ENCODE measurements at places on chromosomes 1 and 21.

- DNase-seq: no peak
These were observed 83.5 kb downstream of the INTS7 start for GRCh38 chr1:211951856-211952255.

- DNase-seq: no peak
These were observed 16.4 kb upstream of the ZNF683 start for GRCh38 chr1:26388791-26389445.

- peak; percentile 56 for DNase-seq
These were observed 240.1 kb downstream of the DISC1 start for GRCh38 chr1:231866392-231867331.

GRCh38 chr1:227306689-227307088, 11.6 kb downstream of the CDC42BPA start:
- no peak for DNase-seq

DNA sequence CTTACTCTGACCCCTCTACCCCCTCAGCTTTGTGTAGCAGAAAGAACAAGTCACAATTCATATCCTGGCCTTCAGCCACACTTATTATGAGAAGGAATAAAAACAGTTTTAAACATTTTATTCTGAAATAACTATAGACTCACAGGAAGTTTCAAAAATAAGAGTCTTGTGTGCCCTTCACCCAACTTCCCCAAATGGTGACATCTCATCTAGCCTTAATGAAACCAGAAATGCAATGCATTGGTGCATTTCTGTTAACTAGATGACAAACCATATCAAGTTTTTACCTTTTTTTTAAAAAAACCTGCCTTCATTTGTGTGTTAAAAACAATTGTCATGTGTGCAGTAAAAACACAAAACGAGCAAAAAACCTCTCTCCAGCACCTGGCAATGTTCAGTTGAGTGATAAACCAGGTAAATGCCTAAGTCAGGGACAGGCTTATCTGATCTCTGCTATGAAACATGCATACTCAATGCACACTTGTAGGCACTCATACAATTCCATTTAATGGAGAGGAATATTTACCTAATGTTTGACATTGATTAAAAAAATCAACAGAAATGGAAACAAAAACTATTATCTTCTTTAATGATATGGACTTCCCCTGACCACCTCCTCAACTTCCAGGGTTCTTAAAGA, 51.5 kb downstream of the SH3BGR start:
- no peak for DNase-seq

- no peak for DNase-seq
These were observed 497.8 kb downstream of the TTLL7 start for GRCh38 chr1:83500987-83501591.

DNA sequence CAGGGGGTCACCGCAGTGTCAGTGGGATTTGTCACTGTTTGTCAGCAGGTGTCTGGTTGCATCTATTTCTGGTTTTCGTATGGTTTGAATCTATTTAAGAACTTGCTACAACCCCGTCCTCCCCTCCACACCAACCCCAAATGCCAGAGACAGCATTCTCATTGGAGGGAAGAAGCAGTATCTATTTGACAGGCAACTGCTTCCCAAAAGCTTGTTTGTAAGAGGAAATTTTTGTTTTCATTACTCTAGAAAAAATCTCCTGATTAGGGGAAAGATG, 54.4 kb downstream of the NR5A2 start:
- no peak for DNase-seq

DNA sequence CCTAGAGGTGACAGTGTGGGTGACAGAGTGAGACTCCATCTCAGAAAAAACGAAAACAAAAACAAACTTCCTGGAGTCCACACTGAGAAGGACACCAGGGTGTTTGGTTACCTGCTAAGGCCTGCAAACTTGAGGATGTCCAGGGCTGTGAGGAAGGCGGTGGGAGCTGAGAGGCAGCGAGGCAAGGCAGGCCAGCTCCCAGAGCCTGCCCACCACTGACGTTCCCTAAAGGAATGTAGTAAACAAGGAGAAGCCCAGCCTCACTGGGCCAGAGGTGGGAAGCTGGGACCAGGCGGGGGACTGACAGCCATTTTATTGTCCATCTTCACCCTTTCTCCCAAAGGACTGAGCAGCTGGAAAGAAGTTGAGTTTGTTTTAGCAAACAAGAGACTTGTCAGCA, 24.1 kb downstream of the SHISA4 start:
- DNase-seq: no peak

GRCh38 chr1:157105988-157106812, 6.6 kb upstream of the ETV3L start:
- peak; percentile 34 for DNase-seq

GRCh38 chr1:39110325-39110851, 84.2 kb downstream of the NDUFS5 start:
- DNase-seq: no peak

- no peak for DNase-seq
These were observed 1.4 kb downstream of the PMF1 start for GRCh38 chr1:156214024-156214748.

- DNase-seq: no peak
These were observed 11.8 kb upstream of the F3 start for GRCh38 chr1:94553323-94553730.

DNA sequence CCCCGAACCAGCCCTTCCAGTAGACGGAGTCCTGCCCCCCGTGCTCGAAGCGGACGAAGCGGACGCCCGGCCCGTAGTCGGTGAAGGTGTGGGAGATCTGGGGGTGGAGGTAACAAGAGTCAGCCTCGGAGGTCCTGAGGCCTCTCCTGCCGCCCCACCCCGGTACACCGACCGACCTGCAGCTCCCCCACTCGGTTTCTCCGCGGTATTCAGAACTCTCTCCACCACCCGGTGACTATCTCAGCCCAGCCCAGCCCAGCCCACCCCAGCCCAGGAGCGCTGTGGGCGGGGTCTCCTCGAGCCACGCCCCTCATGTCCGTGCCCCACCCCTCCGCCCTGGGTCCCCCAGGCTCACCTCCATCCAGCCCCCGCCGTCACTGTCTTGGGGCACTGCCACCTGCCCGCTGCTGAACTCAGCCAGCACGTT, 5.5 kb downstream of the FBXO2 start:
- no peak for DNase-seq

DNA sequence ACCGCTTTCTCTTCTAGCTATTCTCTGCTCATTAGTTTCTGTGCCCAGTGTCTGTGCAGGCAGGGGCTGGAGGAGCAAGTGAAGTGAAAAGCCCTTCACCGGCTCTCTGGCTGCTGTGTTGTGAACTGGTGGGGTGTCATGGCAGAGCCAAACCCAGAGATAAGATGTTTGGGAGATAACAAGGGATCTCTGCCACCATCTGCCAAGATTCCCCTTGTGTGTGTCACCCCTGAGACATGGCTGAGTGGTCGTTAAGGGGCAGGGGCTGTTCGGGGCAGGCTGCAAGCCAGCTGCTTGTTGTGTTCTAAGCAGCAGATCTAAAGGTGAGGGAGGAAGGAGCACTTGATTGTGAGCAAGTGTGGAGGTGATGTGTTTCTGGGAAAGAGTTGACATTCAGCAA, 24.5 kb downstream of the CNIH3 start:
- no peak for DNase-seq

- no peak for DNase-seq
These were observed 87.4 kb upstream of the IGSF21 start for GRCh38 chr1:18020021-18020817.

DNA sequence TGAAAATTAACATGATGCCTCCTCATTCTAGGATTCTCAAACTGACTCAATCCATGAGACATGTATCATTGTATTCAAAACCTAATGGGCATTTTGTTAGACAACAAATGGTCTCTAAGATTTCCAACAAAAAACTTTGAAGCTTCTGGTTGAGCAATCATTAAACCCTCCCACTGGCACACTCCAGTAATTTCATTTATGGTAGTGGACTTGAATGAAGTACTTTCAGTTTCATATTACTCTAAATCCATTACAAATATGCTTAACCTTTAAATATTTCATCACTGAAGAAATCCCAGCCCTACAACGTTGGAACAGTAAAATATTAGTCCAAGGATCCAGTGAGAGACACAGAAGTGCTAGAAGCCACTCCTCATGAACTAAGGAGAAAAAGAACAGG, 43.5 kb downstream of the GBP6 start:
- DNase-seq: no peak

- peak; percentile 89 for DNase-seq
These were observed 64.6 kb downstream of the SIK1 start for GRCh38 chr21:43362321-43362791.

- no peak for DNase-seq
These were observed 2.3 kb downstream of the HORMAD1 start for GRCh38 chr1:150718225-150718891.

DNA sequence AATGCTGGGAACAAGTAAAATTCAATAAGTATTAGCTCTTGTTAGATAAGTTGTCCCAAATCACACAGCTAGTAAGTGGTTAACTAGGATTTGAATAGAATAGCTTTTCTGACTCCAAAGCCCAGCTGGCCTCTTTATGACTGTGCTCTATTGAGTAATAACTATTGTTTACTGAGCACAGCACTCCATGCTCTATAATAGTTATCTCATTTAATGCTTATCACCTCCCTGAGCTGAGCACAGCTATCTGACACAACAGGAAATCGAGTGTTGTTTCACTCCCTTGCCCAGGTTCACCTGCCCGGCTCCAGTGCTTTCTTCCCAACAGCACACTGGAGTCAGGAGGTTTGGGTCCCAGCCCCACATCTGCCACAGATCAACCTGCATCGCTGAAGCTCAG, 38.8 kb upstream of the STMN1 start:
- DNase-seq: no peak

GRCh38 chr1:55232448-55233144, 17.4 kb upstream of the USP24 start:
- no peak for DNase-seq

DNA sequence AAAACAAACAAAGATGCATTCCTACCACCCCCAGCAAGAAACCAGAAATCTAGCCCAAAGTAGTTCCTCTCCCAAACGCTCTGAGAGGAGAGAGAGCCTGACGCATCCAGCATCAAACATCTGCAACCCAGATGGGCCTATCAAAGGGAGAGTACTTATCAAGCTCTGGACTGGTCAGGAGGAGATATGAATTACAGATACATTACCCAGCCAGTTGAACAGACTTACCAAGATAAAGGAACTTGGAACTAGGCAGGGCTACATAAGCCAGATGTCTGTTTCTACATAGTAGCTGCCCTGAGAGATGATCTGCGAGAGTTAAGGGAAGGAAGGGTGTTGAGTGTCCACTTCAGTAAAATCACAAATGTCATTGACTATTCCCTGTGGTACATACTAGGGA, 138.4 kb downstream of the PAPPA2 start:
- DNase-seq: no peak

DNA sequence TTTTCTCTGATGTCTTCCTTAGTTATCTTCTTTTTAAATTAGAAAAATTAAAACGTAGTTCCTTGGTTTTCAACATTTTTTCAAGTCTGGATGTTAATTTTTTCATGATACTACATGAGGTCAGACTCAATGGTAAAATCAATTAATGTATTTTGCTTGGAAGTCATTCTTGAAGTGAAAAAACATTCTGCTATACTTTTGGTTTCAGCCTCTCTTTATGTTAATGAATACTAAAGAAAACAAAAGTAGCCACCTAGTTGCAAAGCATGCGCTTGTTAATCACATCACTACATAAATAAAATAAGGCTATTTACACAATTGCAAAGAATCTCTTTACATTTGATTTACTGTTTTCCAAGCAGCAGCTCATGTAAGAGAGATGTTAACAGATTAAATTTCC, 170.4 kb downstream of the LIPI start:
- DNase-seq: no peak

DNA sequence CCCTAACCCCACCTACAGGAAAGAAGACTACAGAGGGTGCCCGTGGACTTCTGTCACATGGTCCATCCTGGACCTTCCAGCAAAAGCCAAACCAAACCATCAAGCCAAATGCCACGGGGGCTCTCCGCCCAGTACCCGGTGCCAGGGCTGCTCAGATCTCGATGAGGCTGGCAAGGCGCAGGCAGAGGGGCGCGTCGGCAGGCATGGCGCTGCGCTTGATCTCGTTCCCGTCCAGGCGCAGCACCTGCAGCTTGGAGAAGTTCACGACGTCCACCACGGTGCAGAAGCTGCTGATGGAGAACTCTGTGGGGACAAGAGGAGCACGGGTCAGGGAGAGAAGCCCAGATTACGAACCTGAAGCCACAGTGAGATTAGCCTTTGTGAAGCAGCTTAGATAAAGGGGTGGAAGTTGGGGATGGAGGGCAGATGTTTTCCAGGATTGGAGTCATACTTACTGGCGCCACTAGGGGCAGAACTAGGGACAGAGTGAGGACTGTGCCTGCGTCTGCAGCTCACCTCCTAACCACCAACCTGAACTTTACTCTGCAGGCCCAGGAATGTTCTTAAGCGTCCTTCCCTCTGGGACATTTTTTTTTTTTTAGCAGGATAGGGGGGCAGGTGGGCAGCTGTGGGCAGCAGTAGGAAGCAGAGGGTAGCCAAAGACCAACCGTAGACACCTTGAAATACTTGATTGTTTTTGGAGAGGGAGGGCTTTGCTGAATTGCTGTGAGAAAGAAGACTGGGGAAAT, 8.6 kb downstream of the FMOD start:
- DNase-seq: no peak

DNA sequence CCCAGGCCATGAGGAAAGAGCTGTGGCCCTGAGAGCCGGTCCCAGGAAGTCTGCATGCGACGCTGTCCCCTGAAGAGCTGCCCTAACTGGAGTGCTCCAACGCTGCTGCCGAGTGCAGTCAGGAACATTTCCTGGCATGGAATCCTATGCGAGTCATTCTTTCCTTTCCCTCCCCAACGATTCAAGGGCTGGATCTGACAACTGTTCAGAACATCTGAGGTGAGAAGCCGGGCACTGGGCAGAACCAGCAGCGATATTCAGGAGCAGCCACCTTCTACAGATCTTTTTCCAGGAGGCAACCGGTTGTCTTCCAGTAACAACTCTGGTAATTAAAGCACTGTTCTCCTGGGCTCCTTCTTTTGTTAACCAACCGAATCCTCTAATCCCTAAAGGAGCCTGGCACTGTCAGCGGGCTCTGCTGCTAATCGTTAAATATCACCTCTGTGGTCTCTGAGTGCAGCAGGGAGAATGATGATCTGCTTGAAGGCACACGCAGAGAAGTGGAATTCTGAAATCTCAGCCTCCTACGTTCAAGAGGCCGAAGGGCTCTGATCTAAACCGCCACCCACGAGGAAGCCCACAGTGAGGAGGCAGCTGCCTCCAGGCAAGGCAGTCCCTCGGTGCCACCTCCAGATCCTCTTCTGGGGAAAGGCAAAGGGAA, 55.8 kb downstream of the SLC45A1 start:
- peak; percentile 89 for DNase-seq

GRCh38 chr1:59601041-59601441, 213.7 kb upstream of the HOOK1 start:
- DNase-seq: peak; percentile 33

All from femur (tissue), 1 donor.